Stimulated activated CD4-positive, alpha-beta T cell treated with anti-CD3 and anti-CD28 coated beads, TNF-alpha, amount 100 ng/mL, for 48 hours (primary cell): ENCODE measurements at places on chromosomes 4 and X.
A peak's percentile ranks its signal among the peaks of the same experiment; 100 is the strongest.

DNA sequence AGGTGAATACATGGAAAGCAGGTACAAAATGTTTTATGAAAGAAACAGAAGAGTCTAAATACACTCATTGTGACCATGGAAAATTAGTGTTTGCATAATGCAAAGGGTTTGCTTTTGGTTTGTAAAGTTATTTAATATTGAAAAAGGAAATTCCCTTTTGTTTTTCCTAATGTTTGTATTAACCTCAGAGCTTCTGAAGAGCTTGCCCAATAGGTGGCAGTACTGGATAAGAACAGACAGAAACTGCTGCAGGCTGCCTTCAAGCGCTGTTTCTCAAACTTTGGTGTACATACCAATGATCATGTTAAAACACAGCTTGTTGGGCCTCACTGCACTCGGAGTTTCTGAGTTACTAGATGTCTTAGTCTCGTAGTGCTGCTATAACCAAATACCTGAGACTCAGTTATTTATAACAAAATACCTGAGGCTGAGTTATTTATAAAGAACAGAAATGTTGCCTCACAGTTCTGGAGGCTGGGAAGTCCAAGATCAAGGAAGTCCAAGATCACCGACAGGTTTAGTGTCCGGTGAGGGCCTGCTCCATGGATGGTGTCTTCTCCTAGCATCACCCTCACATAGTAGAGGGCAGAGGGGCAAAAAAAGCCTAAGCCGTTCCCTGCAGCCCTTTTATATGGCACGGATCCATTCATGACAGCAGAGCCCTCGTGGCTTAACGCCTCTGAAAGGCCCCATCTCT is 54.2 kb downstream of the SUPT20HL2 start:
- DNase-seq: no peak

DNA sequence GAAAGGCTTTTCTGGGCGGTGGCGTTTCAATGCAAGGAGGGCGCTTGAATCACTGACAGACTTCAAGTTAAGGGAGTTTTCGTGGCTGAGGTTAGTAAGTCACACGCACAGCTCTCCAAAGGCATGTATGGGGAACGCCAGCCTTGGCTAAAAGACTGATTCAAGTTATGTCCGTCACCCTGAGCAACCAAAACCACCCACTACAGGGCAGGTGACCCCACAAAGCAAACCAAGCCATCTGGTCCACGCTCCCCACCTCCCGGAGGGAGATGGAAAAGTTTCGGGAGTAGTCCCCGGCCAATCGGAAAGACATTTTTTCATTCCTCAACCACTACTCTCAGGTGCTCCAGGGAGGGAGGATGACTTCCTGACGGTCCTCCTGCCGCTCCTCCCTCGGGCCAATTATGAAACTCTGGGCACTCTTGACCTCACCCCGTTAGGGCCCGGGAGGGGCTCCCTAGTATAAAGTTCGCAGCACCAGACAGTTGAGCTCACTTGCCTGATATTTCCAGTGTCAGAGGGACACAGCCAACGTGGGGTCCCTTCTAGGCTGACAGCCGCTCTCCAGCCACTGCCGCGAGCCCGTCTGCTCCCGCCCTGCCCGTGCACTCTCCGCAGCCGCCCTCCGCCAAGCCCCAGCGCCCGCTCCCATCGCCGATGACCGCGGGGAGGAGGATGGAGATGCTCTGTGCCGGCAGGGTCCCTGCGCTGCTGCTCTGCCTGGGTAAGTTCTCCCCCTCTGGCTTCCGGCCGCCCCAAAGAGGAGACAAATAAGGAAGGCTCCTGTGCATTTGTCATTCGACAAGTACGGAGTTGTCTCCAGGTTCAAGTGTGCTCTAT is at the start of gene EREG:
Gene EREG (plus strand): TSS at position 494 of the 840 bp plus-strand sequence. CDS start 164 bp downstream, at position 658.
- no peak for DNase-seq

DNA sequence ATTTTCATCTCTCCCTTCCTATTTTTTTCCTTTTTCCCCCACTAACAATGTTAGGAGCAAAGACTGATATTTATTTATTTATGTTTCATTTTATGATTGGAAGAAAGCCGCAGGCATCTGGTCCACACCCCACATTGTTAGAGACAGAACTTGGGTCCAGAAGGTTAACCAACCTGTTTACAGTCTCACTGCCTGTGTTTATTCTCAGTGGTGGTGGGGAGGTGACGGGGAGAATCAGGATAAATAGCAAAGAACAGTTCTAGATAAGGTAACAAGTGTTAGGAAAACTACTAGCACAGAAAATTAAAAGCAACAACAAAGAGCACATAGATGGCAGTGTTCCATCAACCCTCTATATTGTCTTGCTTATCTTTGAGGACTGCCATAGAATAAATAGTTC is 301.7 kb upstream of the DIPK2B start:
- DNase-seq: no peak

DNA sequence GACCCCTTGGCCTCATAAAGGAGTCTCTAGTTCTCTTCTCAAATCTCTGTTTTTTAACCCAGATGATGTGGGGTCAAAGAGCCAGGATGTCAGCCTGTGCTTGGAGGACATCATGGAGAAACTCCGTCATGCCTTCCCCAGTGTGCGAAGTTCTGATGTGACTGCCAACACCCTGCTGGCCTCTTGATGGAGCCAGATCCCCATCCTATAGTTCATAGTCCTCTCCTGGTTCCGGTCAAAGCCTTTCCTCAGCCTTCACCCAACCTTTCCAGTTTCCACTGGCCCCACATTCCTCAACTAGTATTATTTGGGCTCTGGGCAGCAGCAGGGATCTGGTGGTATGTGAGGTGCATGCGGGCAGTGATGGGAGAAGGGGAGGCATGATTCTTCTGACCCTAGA is 30.7 kb downstream of the TAF7L start:
- no peak for DNase-seq

DNA sequence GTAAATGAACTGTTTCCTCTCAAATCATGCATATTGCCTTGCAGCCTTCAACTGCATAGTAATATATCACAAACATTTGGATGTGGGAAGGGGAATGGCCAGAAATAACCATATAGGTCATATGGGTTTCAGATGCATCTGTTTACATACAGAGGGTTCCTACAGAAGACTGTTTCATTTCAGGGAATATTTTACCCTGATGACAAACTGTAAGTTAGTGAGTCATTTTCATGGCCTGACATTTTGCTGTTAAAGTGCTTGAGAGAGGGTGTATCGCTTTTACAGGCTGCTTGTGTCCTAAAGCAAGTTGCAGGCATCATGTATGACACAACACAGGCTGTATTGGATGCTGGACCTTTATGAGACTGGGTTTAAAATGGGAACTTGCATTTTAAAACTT is 25.5 kb upstream of the AMOT start:
- no peak for DNase-seq

GRCh38 chr4:27770895-27771294 is 910.3 kb downstream of the STIM2 start:
- no peak for DNase-seq

GRCh38 chr4:25760518-25761157 is 102.2 kb downstream of the SEL1L3 start:
- DNase-seq: no peak

DNA sequence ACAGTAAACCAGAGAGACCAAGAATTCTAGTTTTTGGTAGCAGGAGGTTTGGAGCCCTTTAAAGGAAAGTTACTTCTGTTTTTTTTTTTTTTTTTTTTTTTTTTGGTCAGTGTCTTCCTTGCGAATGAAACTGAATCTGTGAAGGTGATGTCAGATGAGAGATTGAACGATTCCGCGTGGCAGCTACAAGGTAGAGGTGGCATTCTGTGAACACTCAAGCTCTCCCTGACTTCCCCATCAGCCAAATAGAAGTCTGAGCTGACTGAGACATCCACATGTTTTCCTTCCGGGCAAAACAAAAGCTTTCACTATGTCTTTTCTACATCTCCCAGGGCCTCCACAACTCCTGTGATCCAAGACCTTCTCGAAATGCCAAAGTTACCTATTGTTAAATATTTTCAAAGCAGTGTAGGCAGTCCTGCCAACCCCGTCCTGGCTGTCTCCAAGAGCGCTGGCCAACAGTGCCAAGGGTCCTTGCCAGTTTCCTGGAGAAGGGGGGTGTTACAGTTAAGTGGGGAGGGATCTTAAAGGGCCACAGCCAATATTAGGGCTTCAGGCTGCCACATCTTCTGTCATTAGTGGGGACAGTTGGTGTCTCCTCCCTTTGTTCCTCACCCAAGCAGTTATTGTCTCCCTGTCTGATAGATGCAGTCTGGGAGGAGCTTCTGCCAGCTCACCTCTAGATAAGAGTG is 102.9 kb upstream of the SLC34A2 start:
- DNase-seq: no peak

GRCh38 chr4:165810726-165811125 is 62.3 kb upstream of the TLL1 start:
- DNase-seq: no peak

GRCh38 chr4:172157946-172158345 is 344.7 kb downstream of the GALNTL6 start:
- DNase-seq: no peak

- DNase-seq: peak; percentile 39
These were observed 11.6 kb downstream of the PAGE4 start for GRCh38 chrX:49840679-49841078.

GRCh38 chr4:44760142-44760898 is 34.0 kb upstream of the GNPDA2 start:
- no peak for DNase-seq

DNA sequence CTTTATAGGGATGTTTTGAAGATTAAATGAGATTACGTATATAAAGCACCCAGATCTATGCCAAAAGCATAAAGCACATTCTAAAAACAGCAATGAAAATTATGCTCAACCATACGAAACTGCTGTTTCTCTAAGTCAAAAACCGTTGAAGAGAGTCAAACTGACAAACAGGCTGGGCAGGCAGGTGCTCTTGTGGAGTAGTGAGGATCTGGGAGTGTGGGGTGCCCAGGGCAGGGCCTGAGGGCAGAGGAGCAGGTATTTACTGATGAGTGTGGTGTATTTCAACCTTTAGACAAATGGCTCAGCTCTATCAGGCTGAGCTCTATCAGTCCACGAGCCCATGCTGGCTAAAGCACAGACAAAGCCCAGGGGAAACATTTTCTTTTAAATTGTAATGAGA is 40.4 kb downstream of the RELL1 start:
- DNase-seq: no peak

- DNase-seq: no peak
These were observed 16.0 kb downstream of the PRDM8 start for GRCh38 chr4:80213117-80213815.

GRCh38 chrX:97405031-97405660 is 521.4 kb downstream of the RPA4 start:
- no peak for DNase-seq

GRCh38 chr4:181509073-181509472 is 734.1 kb upstream of the TENM3 start:
- no peak for DNase-seq

- no peak for DNase-seq
These were observed 7.5 kb downstream of the IL13RA1 start for GRCh38 chrX:118734909-118735308.

- no peak for DNase-seq
These were observed 167.0 kb downstream of the SMIM20 start for GRCh38 chr4:26080870-26081628.

DNA sequence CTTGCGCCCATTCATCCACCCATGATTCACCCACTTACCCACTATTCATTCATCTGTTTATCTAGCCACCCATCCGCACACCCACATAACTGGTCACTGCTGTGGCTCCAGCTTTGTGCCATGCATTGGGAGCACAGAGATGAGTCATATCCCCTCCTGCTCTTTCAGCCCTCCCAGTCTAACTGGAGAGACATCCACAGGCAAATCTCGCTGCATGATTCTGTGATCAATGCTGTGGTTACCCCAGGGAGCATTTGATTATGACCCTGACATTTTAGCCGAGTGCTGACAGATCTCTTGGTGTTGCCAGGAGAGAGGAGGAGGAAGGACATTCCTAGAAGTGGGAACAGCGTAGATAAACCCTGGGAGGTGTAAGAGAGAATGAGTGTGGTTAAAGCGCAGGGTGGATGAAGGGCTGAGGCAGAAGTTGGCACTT is 10.4 kb upstream of the PORCN start:
- no peak for DNase-seq

GRCh38 chr4:47374477-47374876 is 89.0 kb downstream of the COMMD8 start:
- no peak for DNase-seq

DNA sequence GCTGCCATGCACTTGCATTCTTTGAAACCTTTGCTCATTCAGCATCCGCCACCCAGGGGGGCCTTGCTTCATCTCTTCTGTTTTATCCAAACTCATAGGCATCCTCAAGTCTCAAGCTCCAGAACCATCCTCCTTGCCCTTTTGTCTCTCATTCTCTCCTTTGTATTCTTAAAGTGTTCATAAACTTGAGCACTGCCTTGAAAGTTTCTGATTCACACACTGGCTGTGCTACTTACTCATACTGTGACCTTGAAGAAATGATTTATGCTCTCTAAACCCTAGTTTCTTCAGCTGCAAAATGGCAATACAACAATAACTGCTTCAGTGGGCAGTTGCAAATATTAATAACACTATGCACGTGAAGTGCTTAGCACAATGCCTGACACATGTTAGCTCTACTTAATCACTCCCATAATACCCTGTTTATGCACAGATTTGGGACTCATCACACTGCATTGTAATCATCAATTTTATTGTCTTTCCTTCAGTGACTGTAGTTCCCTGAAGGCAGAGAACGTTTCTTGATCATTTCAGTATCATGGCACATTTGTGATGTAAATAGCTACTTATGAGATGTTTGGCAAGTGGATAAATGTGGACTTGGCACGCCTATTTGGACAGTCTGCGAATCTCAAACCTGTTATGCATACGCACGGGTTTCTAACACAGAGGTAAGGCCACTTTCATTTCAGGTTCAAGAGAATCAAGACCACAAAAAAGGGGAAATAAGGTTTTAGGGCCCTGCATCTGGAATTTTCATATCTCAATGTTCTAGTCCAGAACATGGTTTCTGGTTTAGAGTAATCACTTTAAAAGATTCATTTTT is 291.0 kb downstream of the LDB2 start:
- DNase-seq: no peak

- DNase-seq: no peak
These were observed 60.7 kb downstream of the TMEM150C start for GRCh38 chr4:82501154-82501442.

DNA sequence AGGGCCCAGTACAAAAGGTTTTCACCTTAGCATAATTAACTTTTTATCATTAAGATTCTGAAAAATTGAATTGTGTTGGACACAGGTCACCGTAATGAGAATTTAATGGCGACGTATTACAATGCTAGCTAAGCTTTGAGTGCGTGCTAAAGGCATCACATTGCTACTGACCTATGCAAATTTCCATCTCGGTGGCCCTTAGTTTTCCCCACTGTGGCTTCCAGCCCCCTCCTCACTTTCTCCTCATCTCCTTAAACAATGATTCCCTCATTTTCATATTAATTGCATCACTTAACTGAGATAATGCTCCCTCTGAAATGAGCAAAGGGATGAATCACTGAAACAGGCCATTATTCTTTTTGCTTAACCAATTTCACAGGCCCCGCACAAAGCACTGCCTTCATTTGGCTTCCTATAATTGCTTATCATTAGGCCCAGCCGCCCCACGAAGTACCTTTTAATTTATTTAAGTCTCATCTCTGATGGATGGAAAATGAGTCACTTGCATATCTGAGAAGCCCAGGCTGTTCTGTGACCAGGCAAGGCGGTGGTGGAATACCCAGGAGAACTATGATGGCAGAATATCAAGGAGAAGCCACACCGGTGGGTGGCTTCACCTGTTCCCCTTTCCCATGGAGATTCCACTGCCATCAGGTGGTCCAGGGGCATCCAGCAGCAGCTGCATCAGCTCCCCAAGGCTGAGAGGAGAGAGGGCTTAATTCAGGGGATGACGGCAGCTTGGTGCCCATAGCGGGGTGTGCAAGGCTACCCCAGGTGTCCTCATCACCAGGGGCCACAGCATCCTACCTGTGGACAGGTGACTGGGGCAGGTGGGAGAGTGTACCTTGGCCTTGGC is 223.8 kb upstream of the BOD1L1 start:
- no peak for DNase-seq
